Substantia nigra (tissue), 51 donors: ENCODE measurements at places on chromosomes 16 and 17.

DNA sequence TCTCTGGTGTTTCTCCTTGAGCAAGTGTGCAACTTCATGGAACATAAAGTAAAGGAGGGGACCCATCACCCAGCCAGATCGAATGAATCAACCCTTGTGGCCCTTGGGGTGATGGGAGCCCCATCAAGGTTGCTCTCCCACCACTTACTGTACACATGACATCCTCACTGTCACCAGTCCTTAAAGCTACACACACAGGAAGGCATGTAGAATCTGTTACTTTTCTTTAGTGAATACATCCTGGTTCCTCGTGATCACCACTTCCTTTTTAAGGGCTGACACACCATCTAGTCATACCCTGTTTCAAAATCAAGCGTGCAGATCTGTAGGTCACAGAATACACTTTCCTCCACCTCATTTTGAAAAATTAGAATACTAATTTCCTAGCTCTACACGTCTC, 22.6 kb upstream of the MPHOSPH6 start:
- DNase-seq = no peak

DNA sequence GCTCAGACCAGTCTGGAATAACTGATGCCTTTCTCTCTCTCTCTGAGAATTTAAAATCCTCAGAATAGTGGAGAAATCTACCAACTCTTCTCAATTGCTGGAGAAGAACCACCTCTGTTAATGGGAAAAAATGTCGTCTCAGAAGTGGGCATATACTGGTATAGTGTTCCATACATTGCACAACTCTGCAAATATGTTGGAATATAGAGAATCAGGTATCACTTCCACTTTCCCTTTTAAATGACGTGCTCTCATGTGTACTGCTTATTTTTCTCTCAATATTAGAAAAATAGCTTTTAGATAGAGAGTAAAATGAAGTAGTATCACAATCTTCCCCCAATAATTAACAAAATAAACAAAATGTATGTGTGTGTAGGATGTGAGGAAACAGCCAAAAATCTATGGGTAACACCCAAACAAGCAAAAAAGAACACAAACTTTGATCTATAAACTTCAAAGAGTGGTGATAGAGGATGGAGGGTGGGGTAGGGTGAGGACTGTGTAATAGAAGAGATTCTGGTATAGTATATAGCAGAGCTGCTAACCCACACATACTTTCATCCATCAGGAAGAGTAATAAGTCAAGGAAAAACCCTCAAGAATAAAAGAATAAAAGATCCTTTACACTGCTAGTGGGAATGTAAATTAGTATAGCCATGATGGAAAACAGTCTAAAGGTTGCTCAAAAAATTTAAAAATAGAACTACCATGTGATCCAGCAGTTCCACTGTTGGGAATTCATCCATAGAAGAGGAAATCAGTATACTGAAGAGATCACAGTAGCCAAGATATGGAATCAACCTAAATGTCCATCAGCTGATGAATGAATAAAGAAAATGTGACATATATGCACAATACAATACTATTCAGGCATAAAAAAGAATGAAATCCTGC, 46.9 kb downstream of the NFATC3 start:
- no peak for DNase-seq

- DNase-seq = no peak
These were observed 8.5 kb downstream of the SSTR5 start for GRCh38 chr16:1080801-1081733.

DNA sequence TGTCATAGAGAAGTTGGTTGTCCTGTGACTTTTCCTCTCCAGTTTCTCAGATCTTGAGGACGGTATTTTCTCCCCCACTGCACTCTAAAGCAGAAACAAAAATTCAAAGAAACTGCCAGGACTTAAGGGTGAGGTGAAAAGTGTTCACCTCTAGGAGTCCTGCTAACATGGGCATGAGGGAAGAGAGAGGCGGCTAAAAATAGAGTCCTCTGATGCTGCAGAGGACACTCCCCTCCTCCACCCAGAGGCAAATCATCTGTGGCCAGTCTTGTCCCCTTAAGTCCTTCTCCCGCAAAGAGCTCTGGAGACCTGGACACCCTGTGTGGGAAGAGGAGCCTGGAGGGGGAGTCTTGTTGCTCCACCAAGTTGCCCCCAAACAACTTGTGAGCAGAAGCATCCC, 4.7 kb upstream of the DDX19A start:
- DNase-seq = no peak
